ENCODE measurements at places on chromosomes 2 and 18.

- H3K36me3 ChIP-seq = no peaks in the 10 kb centered on the region
- H3K4me3 ChIP-seq = no peak overlapping the region
- no peaks in the 10 kb centered on the region for H3K27me3 ChIP-seq
- DNase-seq = peak; percentile 86
Measured at GRCh38 chr2:60351802-60352201, 201.7 kb downstream of the BCL11A start.

- H3K27me3 ChIP-seq = no peaks in the 10 kb centered on the region
- no peak for DNase-seq
- no peak overlapping the region for H3K4me3 ChIP-seq
- no peak overlapping the region for H3K27ac ChIP-seq
Measured at GRCh38 chr2:223854741-223855140, 17.4 kb upstream of the AP1S3 start.

DNA sequence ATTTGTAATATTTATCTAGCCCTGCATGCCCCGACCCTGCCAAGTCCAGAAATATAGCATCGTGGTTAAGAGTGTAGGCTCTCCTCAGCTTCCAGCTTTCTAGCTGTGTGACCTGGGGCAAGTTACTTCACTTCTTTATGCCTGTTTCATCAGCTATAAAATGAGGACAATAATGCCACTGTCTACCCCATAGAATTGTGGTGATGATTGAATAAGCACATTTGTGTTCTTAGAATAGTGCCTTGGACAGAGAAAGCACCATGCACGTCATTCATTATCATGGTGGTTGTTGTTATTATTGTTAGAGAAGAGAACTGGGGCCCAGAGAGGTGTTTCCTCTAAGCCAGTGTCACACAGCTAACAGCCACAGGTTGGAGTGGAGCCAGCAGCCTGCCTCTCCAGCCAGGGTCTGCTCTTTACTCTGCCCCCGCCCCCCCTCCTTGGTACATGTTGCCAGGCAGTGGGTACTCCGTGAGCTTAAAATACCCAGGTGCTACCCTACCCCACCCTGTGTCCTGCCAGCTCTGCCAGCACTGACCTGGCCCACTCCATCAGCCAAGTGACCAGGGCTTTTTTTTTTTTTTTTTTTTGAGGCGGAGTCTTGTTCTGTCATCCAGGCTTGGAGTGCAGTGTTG lies 202.1 kb downstream of the CTIF start:
- H3K4me1 ChIP-seq = no peaks in the 10 kb centered on the region
- H3K27me3 ChIP-seq = no peaks in the 10 kb centered on the region
- H3K36me3 ChIP-seq = no peaks in the 10 kb centered on the region

DNA sequence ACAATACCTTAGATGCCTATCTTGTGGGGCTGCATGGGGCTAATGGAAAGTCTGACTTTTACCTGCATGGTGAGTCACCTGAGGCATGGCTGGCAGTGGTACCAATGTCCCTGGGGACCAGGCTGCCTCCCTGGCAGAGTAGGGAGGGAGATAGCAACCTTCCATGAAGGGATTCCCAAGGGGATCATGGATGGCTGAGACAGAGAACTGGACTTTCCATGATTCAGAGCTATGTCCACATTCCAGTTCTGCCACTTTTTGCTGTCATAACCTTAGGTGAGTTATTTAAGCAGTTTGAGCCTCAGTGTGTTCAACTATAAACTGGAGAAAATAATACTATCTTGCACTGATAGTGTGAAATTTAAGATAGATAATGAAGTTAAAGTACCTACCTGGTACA lies 178.6 kb downstream of the SETBP1 start:
- DNase-seq = no peak
- H3K27ac ChIP-seq = no peak overlapping the region
- H3K27me3 ChIP-seq = no peaks in the 10 kb centered on the region
- no peaks in the 10 kb centered on the region for H3K4me1 ChIP-seq
- no peak overlapping the region for H3K4me3 ChIP-seq

DNA sequence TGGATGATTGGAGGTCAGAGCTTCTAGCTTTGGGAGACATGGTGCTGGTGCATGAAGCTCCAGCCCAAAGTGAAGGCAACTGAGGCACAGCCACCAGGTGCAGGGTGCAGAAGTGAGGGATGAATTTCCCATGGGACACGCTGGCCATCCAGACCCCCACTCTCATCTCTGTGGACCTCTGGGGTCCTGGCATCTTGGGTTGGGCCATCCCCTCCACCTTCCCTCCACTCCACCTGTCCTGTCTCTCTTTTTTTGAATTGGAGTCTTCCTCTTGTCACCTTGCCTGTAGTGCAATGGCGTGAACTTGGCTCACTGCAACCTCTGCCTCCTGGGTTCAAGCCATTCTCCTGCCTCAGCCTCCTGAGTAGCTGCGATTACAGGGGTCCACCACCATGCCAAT lies 3.4 kb downstream of the NGEF start:
- H3K27ac ChIP-seq = no peak overlapping the region
- no peak overlapping the region for H3K4me3 ChIP-seq
- DNase-seq = no peak
- no peaks in the 10 kb centered on the region for H3K36me3 ChIP-seq
- H3K27me3 ChIP-seq = no peaks in the 10 kb centered on the region
- no peaks in the 10 kb centered on the region for H3K4me1 ChIP-seq

DNA sequence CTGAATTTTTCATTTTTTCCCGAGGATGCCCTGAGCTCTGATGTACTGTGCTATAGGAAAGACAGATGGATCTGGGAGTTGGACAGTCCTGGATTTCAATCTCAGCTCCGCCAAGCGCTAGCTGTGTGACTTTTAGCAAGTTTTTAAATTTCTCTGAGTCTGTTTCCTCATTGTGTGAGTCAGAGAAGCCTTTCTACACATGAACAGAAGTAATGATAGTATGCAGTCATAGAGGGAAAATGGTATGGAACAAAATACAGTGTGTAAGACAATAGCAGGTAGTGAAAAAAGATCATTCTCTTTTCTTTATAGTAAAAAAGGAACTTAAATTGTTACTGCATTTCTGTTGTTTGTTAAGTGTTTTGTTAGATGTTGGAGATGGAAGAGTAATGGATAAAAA lies 52.4 kb upstream of the PPM1B start:
- no peaks in the 10 kb centered on the region for H3K36me3 ChIP-seq
- H3K27me3 ChIP-seq = no peaks in the 10 kb centered on the region
- H3K4me1 ChIP-seq = no peaks in the 10 kb centered on the region
- H3K27ac ChIP-seq = no peak overlapping the region
- no peak overlapping the region for H3K4me3 ChIP-seq
- no peak for DNase-seq

- H3K27me3 ChIP-seq = no peaks in the 10 kb centered on the region
- H3K36me3 ChIP-seq = no peaks in the 10 kb centered on the region
- DNase-seq = no peak
Measured at GRCh38 chr2:68948710-68949109, 4.0 kb downstream of the GKN2 start.

- no peak overlapping the region for H3K27ac ChIP-seq
- peaks cover 87% of the 10 kb centered on the region for H3K27me3 ChIP-seq
- H3K36me3 ChIP-seq = no peaks in the 10 kb centered on the region
- no peak for DNase-seq
- H3K4me1 ChIP-seq = peaks cover 8% of the 10 kb centered on the region
- no peak overlapping the region for H3K4me3 ChIP-seq
Measured at GRCh38 chr2:172091761-172092566, 6.7 kb downstream of the DLX1 start.

- H3K36me3 ChIP-seq = no peaks in the 10 kb centered on the region
- H3K4me3 ChIP-seq = no peak overlapping the region
- H3K4me1 ChIP-seq = no peaks in the 10 kb centered on the region
Measured at GRCh38 chr2:155427470-155427869, 729.0 kb downstream of the KCNJ3 start.

DNA sequence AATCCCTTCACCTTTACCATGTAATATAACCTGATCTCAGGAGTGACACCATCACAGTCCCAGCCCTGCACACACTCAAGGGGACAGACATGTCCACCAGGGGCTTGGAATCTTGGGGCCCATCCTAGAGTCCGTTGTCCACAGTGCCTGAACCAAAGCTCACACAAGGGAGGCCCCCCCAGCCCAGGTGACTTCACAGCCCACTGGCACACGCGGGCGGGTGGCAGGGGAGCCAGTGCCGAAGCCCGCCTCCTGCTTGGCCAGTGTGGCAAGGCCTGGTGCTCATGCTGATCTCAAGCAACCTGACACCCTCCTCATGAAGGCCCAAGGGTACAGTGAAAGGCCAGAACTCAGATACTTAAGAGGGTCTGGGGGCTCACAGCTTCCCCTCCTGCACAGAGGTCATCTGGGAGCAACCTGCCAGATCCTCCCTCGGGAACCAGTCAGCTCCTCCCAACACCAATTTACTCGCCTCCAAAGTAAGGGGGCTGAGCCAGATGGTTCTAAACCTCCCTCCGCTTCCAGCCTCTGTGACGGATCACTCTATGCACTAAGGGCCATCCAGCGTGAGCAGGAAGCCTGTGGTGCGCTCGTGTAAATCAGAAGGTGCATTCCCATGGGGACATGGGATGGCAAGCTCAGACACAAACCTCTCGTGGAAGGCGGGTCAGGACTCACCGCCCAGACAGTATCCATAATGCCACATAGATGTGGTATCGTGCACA lies 3.2 kb upstream of the RAB17 start:
- peak overlapping the region; percentile 87 for H3K27ac ChIP-seq
- peaks cover 43% of the 10 kb centered on the region for H3K4me1 ChIP-seq
- H3K27me3 ChIP-seq = no peaks in the 10 kb centered on the region
- no peak for DNase-seq
- H3K4me3 ChIP-seq = no peak overlapping the region

DNA sequence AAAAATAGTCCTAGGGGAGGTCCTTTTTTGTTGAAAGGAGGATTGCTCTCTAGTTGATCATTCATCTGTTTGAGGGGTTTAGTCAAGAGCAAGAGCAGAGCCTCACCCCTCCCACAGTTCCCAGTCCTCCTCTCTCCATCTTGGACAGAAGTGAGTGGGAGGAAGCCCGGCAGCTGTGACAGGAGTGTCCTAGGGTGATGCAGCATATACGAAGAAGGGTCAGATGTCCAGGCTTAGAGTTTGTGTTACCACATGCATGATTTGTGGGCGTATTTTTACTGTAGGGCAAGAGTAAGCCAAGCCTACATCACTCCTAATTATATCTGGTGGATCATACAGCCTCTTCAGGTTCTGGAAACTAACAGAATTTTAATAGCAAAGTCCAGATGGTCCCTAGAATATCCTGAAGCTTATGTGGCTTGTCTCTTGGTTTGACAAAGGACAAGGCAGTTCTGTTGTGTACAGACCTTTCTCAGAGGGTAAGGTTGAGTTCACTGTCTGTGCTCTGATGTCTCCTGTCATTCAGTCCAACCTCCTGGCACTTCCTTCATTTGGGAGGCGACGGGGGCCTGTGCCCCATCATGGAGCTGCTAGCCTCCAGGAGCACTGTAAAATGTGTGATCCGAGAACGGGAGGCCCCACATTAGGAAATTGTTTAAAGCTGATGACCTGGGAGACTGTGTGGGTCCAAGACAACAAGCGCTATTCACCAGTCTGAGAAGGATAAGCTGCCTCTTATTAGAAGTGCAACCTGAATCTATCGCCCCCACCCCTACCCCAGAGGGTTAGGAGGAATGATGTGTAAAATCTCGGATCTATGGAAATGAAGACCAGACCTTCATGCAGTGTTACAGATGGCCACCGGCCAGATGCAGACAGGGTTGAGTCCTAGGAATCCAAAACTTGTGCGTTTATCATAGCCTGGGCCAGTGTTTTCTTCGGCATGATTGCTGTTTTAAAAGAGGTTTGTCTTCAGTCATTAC lies 6.9 kb downstream of the CEP68 start:
- DNase-seq = no peak
- no peaks in the 10 kb centered on the region for H3K36me3 ChIP-seq
- H3K4me1 ChIP-seq = peaks cover 79% of the 10 kb centered on the region
- no peak overlapping the region for H3K4me3 ChIP-seq

DNA sequence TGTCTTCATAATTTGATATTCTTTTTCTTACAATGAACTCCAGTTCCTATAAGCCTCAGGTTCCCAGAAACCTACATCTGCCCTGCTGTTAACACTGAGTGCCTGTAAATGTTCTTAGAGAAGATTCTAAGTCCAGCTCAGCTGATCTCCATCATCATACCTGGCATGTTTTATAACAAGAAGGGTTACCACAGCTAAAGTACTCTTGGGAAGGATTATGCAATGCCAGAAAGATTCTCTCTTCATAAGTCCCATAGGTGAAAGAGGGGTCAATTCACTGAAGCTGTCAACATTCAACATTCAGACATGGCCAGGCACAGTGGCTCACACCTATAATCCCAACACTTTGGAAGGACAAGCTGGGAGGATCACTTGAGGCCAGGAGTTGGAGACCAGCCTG lies 31.3 kb upstream of the PTPN4 start:
- H3K4me3 ChIP-seq = no peak overlapping the region
- no peak for DNase-seq
- no peaks in the 10 kb centered on the region for H3K27me3 ChIP-seq
- H3K27ac ChIP-seq = peak overlapping the region; percentile 10

GRCh38 chr18:74294526-74294925 lies 2.8 kb upstream of the CYB5A start:
- no peak for DNase-seq
- peaks cover 8% of the 10 kb centered on the region for H3K4me1 ChIP-seq
- H3K4me3 ChIP-seq = no peak overlapping the region
- H3K27me3 ChIP-seq = no peaks in the 10 kb centered on the region
- no peaks in the 10 kb centered on the region for H3K36me3 ChIP-seq

DNA sequence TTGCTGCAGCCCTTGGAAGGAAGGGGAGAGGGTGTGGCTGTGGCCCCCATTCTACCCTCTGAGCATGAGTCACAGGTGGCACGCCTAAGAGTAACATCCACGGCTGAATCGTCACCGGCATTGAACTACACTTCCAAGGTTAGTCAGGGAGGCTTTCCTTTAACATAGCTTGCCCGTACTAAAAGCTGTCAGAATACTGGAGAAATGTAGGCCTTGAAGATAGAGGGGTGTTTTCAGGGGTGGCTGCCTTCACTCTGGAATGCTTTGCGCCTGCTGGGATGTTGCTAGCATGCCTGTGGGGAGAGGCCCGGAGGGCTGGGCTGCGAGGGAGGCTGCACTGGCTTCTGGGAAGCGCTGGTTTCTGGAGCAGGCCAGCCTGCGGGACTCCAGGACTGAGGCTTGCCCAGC lies 333.7 kb downstream of the AGAP1 start:
- H3K27me3 ChIP-seq = no peaks in the 10 kb centered on the region
- no peak overlapping the region for H3K27ac ChIP-seq
- H3K36me3 ChIP-seq = no peaks in the 10 kb centered on the region
- no peak overlapping the region for H3K4me3 ChIP-seq

DNA sequence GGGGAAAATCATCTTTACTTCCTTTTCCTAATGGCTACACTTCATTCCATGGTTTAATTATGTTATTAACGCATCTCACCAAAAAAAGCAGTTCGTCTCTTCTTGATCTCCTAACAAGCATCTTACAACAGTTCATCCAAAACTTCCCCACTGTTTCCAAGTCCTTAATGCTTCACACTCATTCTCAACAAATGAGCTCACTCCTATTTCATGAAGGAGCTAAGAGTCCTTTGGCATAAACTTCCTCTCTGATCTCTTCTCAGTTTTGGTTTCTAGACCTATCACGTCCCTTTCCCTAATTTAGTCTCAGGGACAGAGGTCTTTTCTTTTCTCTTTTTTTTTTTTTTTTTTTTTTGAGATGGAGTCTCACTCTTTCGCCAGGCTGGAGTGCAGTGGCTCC lies 205.9 kb upstream of the SLC39A10 start:
- H3K27ac ChIP-seq = no peak overlapping the region
- H3K4me1 ChIP-seq = no peaks in the 10 kb centered on the region
- no peak overlapping the region for H3K4me3 ChIP-seq
- H3K36me3 ChIP-seq = no peaks in the 10 kb centered on the region
